Stimulated activated CD4-positive, alpha-beta T cell treated with anti-CD3 and anti-CD28 coated beads, TNF-alpha, amount 100 ng/mL, for 24 hours (primary cell): ENCODE measurements at places on chromosomes 11 and 22.

DNA sequence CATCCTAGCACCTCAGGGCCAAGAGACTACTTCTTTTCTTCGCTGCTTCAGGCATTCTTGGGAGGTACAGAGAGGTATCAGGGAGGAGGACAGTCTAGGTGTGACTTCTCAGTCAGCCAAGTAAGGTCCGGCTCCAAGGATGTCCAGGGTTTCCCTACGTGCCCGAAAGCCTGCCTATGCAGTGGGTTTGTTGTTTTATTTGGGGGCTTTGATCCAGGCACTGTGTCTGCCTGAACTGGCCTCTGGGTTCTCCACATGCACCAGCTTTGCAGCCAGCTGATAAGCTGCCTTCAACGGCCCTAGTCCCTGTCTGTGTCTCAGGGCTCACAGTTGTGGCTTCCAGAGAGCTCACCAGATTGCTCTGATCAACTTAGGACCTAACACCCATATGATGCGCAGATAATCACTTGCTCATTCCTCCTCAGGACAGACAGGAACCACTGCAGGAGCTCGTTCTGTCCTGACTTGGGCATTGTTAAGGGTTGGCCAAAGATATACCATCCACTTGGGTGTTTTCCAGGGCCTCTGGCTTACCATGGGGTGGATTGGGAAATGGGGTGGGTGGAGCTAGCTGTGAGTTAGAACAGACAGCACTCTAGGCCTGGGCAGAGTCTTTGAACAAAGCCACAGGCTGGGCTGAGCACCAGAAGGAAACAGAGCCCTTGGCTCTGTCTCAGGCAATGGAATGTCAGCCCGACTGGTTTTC, 45.5 kb upstream of the CRYBB3 start:
- DNase-seq: no peak

DNA sequence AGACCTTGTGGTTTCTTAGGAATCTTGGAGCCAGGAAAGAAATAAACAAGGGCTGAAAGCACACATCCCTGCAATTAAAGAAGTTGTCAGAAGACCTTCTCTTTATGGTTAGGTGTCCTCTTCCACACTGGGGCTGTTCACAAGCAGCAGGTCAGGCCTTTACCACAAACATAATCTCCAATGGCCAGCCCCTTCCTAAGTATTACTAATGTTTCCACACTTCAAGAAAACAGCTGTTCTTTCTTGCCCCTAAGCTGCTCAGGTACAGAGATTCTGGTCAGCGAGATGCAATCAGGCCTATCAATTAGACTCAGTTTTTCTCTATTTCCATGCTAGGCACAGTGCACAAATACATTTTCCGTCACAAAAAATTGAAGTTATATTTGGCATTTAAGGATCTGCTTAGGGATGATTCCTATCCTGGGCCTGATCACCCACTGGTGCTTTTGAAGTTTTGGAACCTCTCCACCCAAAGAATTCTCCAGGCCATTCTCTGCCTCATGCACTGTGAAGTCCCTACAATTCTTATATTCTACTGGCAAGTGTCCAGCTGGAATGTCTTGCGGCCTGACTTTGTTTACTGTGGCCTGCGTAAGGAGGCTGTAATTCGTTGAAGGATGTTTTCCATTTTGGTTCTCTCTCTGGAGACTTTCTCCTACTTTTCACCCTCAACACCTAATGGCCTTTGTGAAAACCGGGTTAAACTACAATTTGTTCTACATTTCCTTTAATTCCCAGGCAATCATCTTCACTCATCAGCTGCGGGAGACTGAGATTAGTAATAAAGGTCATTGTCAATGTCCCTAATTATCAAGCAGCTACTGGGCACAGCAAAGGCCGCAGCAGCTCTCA, 5.1 kb downstream of the PRAME start:
- no peak for DNase-seq

GRCh38 chr11:117816151-117816741, 8.3 kb downstream of the FXYD2 start:
- no peak for DNase-seq

- DNase-seq: no peak
These were observed 8.8 kb downstream of the BCL9L start for GRCh38 chr11:118916842-118917388.

- DNase-seq: no peak
These were observed 544.6 kb upstream of the B3GAT1 start for GRCh38 chr11:134956450-134957210.

DNA sequence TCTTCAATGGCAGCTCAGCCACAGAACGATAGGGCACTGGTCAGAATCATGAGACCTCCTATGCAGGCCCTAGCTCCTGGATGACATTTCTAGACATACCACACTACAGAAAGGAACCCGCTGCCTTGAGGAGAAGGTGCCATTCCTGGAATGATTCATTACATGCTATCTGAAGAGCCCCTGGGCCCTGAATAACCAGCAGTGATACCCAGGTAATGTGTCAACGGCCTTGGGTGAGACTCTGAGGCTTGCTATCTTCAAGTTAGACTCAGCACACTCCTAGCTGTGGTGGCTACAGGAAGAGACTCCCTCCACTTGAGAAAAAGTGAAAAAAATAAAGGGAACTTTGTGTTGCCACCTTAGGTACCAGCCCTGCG, 161.2 kb upstream of the GRIA4 start:
- DNase-seq: no peak

GRCh38 chr11:100671471-100671870, 15.6 kb upstream of the ARHGAP42 start:
- DNase-seq: no peak

- DNase-seq: no peak
These were observed 9.0 kb downstream of the KCNQ1OT1 start for GRCh38 chr11:2690596-2691354.

DNA sequence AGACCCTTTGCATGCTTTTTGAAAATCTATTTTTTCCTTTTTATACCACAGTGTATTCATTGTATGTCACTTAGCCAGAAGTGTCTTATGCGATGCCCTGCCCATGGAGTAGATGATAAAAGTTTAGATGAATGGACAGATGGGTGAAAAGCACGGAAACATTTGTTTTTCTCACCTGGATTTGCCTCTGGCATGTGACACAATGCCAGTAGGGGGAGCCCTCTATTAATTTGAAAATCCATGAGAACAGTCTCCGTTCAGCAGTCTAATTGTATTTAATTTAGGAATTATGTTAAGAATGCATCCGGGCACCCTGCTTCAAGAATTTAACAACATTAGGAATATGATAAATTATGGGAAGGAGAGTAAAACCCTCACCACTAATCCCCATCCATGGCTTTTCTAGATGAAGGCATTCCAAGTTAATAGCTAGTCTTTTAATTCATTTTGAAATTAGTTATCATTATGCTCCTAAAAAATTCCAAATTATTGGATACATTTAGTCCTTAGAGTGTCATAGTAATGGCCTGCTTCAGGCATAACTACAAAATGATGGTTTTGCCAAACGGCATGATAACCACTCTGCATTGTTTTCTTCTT, 55.3 kb upstream of the ALKBH3 start:
- DNase-seq: no peak

DNA sequence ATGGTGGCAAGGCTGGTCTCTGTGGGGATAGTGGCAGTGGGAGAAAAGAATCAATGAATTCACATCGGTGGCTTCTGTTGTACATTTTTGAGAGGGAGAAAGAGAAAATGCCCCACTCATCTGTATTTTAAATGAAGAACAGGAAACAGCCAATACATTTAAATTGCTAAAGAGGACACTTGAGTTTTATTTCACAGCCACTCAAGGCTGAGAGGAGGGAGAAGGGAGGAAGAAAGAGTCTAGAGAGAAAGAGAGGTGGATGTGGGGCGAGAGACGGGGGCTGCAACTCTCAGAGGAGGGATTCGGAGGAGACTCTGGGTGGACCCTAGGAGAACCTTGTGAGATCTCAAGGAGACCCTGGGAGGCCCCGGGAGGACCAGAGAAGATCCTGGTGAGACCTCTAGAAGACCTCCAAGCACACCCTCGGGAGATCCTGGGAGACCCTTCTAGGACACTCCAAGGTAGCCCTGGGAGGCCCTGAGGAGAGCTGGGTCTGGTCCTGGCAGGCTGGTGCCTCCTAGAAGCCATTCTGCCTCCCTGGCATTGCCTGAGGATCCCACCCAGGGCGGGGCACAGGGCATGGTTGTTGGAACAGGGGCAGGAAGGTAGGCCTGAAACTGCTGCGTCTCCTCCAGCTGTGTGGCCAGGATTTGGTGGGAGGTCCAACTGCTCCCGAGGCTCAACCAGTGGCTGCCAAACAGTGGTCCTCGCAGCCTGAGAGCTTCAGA, 91.0 kb upstream of the SHISAL1 start:
- no peak for DNase-seq

- no peak for DNase-seq
These were observed 149.3 kb downstream of the TMEM135 start for GRCh38 chr11:87187076-87187475.

- no peak for DNase-seq
These were observed 69.7 kb downstream of the GLYATL1 start for GRCh38 chr11:59008947-59009346.

DNA sequence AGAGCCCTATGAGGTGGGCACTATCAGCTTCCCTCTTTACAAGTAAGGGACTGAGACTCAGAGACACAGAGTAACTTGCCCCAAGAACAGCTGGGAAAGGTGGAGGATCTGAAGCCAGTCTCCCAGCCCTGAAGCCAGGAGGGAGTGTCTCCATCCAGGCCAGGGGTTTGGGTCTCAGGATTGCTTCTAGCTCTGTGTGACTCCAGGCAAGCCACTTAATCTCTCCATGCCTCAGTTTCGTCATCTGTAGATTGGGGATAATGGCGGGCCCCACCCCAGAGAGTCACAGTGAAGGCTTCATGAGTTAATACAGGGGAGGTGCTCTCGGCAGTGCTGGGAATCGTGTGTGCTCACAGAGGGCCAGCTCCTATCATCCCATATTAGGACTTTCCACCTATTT, 10.5 kb downstream of the MAP4K2 start:
- no peak for DNase-seq

- DNase-seq: no peak
These were observed 268.2 kb upstream of the C11orf87 start for GRCh38 chr11:109153836-109154235.

GRCh38 chr22:36951746-36952145, 38.3 kb downstream of the CSF2RB start:
- DNase-seq: no peak
